ENCODE measurements at places on chromosomes 5 and 9. TPM values are rescaled to one million over a fixed set of nuclear protein-coding genes. Genes with fewer than 3 reads are reported as not detected.

DNA sequence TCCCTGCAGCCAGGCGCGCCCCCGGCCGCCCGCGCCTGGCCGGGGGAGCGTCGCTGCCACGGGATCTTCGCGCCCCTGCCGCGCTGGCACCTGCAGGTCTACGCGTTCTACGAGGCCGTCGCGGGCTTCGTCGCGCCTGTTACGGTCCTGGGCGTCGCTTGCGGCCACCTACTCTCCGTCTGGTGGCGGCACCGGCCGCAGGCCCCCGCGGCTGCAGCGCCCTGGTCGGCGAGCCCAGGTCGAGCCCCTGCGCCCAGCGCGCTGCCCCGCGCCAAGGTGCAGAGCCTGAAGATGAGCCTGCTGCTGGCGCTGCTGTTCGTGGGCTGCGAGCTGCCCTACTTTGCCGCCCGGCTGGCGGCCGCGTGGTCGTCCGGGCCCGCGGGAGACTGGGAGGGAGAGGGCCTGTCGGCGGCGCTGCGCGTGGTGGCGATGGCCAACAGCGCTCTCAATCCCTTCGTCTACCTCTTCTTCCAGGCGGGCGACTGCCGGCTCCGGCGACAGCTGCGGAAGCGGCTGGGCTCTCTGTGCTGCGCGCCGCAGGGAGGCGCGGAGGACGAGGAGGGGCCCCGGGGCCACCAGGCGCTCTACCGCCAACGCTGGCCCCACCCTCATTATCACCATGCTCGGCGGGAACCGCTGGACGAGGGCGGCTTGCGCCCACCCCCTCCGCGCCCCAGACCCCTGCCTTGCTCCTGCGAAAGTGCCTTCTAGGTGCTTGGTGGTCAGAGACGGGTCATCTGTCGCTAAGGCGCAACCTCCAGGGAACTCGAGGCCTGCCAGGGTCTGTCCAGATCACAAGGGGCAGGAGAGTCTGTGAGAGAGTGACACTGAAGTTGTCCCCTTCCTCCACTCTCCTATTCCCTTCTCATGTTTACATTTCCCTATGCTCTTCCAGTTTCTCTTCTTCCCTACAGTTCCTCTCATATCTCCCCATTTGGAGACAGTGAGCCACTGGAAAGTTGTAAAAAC is 1.3 kb downstream of the GPR150 start:
- H3K27me3 ChIP-seq, result peaks cover 4% of the 10 kb centered on the region
- H3K27ac ChIP-seq, result peak overlapping the region; percentile 76
- peak; percentile 74 for DNase-seq
- peaks cover 11% of the 10 kb centered on the region for H3K36me3 ChIP-seq
- H3K4me1 ChIP-seq, result peaks cover 35% of the 10 kb centered on the region
- peak overlapping the region; percentile 77 for H3K4me3 ChIP-seq

DNA sequence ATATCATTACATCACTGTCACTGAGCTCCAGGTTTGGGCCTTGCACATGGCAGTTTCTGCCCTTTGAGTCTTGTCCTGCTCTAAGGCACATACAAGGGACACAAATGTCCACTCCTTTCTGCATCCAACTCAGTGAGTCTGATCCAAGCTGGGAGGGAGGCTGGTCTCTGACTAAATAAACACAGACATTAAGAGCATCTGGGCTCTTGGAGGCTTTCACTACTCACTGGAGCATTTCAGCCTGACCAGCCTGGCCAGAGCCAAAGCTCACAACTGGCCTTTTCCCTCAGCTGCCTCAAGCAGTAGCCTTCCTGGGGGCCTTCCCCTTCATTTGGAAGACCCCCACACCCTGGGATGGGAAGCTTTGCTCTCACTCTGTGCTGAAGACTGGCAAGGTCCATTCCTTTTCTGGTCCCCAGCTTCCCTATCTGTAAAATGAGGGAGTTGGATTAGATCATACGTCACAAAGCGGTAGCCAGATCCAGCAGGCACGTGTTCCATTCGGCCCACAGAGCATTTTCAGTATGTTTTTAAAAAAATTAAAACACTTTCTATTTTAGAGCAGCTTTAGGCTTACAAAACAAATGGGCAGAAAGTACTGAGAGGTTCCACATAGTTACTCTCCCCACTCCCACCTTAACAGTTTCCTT is 58.6 kb upstream of the XPA start:
- H3K4me1 ChIP-seq, result no peaks in the 10 kb centered on the region
- no peaks in the 10 kb centered on the region for H3K36me3 ChIP-seq
- no peak for DNase-seq
- H3K27ac ChIP-seq, result no peak overlapping the region
- peaks cover 36% of the 10 kb centered on the region for H3K27me3 ChIP-seq

- no peaks in the 10 kb centered on the region for H3K36me3 ChIP-seq
- H3K4me1 ChIP-seq, result no peaks in the 10 kb centered on the region
- no peak overlapping the region for H3K4me3 ChIP-seq
- H3K27me3 ChIP-seq, result no peaks in the 10 kb centered on the region
These were observed 257.6 kb downstream of the NFIB start for GRCh38 chr9:14056316-14056861.

DNA sequence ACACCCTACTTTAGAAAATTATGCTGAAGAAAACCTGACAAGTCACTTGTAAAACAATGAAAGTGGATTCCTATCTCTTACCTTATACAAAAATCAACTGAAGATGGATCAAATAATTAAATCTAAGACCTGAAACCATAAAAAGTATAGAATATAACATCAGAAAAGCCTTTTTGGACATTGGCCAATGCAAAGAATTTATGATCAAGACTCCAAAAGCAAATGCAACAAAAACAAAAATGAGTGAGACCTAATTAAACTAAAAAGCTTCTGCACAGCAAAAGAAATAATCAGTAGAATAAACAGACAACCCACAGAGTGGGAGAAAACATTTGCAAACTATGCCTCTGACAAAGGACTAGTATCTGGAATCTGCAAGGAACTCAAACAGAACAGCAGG is 303.0 kb upstream of the CDH9 start:
- no peak for DNase-seq
- H3K4me1 ChIP-seq, result no peaks in the 10 kb centered on the region
- H3K4me3 ChIP-seq, result no peak overlapping the region
- H3K27me3 ChIP-seq, result no peaks in the 10 kb centered on the region
- H3K36me3 ChIP-seq, result no peaks in the 10 kb centered on the region

DNA sequence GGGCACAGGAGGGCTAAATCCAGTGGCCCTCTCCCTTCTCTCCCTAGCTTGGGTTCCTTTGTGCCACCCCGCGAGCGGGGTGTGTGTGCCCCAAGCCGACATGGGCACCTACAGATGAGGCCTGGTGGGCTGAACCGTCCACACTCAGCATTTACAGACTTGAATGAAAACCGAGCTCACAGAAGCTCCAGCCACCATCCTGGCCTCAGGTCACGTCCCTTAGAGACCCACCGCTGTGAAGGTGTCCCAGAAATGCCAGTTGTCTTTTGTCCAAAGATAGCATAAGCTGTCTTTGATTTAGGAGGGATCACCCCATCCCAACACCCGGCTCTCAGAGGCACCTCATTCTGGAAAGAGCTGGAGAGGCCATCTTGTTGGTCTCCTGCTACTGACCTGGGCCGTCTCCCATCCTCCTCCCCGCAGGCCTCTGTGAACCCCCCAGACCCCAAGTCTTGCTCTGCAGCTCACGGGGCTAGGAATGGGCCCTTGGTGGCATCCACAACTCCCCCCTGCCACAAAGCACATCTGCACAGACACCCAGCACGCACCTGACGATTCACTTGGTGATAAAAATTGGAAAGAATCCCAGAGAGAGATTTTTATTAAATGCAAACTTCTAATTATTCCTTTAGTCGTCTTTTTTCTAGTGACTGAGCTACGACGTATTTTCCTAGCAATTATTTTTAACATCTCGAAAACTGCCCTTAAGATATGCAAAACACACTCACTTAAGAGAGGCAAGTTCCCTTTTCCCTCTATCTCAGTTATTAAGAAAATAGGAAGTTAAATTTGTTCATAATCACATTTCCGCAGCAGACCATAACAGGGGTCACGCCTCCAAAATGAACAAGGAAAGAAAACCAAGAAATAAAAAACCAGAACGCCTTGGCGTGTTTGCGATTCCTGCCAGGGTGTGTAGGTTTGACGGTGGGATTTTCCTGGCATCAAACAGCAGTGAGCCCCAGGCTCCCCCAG is 80.5 kb upstream of the LMX1B start:
- no peak overlapping the region for H3K4me3 ChIP-seq
- H3K27me3 ChIP-seq, result peaks cover 6% of the 10 kb centered on the region
- no peak overlapping the region for H3K27ac ChIP-seq
- H3K36me3 ChIP-seq, result no peaks in the 10 kb centered on the region
- no peak for DNase-seq
- no peaks in the 10 kb centered on the region for H3K4me1 ChIP-seq

- peaks cover 69% of the 10 kb centered on the region for H3K36me3 ChIP-seq
- H3K27me3 ChIP-seq, result no peaks in the 10 kb centered on the region
- H3K4me3 ChIP-seq, result peak overlapping the region; percentile 70
- peaks cover 66% of the 10 kb centered on the region for H3K4me1 ChIP-seq
These were observed 9.3 kb downstream of the PTGER4 start for GRCh38 chr5:40688996-40689395.

DNA sequence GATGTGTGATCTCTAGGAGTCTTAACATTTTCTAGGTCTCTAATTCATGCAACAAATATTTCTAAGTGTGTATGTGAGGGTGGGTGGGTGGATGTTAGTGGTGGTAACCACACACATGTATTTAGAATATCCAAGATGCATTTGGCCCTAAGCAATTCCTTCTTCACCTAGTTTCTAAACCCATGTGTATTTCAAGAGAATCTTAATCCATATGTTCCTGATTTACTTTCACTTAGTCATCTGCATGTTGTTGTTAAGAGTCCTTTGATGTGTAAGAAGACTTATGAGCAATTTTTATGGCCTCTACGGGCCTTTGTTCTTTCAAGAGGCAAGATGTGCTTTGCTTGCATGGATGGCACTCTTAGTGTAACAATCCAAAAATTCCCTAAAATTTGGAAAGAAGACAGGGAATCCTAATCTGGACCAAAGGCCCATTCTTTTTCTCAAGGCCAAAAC is 282.6 kb downstream of the SPATA31D1 start:
- no peak overlapping the region for H3K4me3 ChIP-seq
- no peaks in the 10 kb centered on the region for H3K4me1 ChIP-seq
- H3K27ac ChIP-seq, result no peak overlapping the region
- H3K27me3 ChIP-seq, result no peaks in the 10 kb centered on the region
- H3K36me3 ChIP-seq, result no peaks in the 10 kb centered on the region
- no peak for DNase-seq

- DNase-seq, result no peak
- no peaks in the 10 kb centered on the region for H3K27me3 ChIP-seq
- no peak overlapping the region for H3K4me3 ChIP-seq
- H3K27ac ChIP-seq, result no peak overlapping the region
These were observed 152.2 kb upstream of the IRX2 start for GRCh38 chr5:2903451-2904395.

DNA sequence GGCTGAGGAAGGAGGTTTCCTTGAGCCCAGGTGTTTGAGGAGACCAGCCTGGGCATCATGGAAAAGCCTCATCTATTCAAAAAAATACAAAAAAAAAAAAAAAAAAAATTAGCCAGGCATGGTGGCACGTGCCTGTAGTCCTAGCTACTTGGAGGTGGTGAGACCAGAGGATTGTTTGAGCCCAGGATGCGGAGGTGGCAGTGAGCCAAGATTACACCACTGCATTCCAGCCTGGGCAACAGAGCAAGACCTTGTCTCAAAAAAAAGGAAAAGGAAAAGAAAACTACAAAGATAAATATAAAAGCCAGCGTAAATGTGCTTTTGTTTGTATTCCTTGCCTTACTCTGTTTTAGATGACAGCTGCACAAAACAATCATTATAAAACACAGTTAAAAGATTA is 2249.2 kb upstream of the C9orf72 start:
- no peaks in the 10 kb centered on the region for H3K27me3 ChIP-seq
- no peak for DNase-seq
- H3K27ac ChIP-seq, result no peak overlapping the region
- H3K4me3 ChIP-seq, result no peak overlapping the region
- H3K4me1 ChIP-seq, result no peaks in the 10 kb centered on the region

Gene SOX30
- total RNA-seq, result not detected

Gene BAAT
- not detected for total RNA-seq

Gene CARD9
- total RNA-seq, result 0.61 TPM

Gene HTR4
- total RNA-seq, result not detected

Gene MLANA
- total RNA-seq, result not detected

Gene PPP1R26
- total RNA-seq, result 0.17 TPM

Gene ANKRD31
- 0.58 TPM for total RNA-seq

Gene ARHGEF39
- total RNA-seq, result 13.1 TPM

Gene WDR38
- not detected for total RNA-seq

Gene FGF1
- not detected for total RNA-seq

Gene GABRA6
- not detected for total RNA-seq

Gene KCNV2
- not detected for total RNA-seq

Gene TAS2R1
- total RNA-seq, result not detected

All from activated naive CD8-positive, alpha-beta T cell treated with anti-CD3 and anti-CD28 coated beads, Interleukin-2, amount 10 ng/mL, durations not matched to agents 7 days and 5 days (primary cell).